ENCODE measurements at places on chromosomes 1 and 21. TPM values are rescaled to one million over a fixed set of nuclear protein-coding genes. Genes with fewer than 3 reads are reported as not detected.
A peak's percentile ranks its signal among the peaks of the same experiment; 100 is the strongest.

EYA3 gene
- 52.6 TPM for total RNA-seq

- no peak for DNase-seq
Observed at GRCh38 chr1:116255486-116256285, 117.4 kb upstream of the ATP1A1 start.

DNA sequence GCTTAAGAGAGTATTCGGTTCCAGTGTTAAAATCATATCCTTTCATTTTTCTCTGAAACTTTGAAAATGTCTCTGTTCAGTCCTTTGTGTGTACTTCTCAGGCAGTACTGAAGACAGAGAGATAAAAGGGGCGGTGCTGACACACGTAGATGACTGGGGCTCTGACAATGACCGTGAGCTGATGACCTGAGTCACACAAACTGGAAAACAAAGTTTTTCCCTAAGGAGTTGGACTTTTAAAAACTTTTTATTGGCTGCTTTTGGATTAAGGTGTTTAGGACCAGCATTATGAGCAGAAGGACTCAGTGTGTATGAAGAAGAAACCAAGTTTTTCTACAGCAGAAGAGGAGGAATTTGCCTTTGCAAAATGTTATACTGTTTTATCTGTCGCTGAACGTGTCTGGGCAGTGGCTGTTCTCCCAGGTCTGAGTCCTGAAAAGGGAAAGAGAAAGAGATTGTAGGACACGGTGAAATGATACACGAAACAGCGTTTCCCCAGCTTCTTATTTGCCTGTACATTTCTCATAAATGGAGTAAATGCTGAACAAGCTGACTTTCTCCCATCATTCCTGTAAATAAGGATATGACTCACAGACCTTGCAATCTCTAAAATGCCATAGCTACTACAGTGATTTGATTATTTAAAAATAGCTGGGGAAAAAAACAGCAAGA, 51.5 kb downstream of the MAP3K7CL start:
- no peak for DNase-seq

MINDY1 gene
- 9.7 TPM for total RNA-seq

DNA sequence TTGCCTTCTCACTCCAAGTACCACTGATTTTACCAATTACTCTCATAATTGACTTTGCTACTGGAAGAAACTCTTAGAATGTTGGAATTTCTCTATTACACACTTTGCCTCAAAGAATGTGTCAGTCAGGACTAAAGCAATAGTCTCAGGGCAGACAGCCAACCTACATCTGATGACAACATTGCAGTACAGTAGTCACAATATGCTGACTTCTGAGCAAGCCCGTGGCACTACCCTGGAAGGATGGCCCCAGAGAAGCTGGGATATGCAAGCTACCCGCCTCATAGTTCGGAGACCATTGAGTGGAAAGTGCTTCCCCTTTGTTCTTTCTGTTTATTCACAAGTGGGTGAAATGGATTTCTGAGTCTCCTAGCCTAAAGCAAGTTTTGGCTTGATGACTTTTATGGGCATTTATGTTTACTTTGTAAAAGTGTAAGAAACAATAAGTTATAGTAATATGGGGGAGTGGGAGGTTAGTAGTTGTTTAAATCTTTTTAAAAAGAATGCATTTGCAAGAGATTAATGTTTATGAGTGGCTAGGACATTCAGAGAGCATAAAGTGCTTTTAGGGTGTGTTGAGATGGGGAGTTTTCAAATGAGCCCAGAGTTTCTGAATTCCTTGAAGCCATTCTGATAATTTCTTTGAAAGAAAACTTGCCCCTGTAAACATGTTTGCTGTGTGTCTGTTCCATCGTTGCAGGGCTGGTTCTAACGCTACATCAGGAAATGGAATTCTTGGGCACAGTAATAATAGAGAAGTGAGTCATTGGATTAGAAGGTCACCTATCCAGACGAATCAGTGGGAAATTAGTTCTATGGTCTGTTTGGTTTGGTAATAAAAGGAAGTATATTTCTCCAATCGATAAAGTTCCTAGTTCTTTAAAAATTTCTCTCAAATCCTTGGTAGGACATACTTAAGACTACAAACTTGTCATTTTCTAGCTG, 63.8 kb downstream of the LMO4 start:
- DNase-seq: no peak

DNA sequence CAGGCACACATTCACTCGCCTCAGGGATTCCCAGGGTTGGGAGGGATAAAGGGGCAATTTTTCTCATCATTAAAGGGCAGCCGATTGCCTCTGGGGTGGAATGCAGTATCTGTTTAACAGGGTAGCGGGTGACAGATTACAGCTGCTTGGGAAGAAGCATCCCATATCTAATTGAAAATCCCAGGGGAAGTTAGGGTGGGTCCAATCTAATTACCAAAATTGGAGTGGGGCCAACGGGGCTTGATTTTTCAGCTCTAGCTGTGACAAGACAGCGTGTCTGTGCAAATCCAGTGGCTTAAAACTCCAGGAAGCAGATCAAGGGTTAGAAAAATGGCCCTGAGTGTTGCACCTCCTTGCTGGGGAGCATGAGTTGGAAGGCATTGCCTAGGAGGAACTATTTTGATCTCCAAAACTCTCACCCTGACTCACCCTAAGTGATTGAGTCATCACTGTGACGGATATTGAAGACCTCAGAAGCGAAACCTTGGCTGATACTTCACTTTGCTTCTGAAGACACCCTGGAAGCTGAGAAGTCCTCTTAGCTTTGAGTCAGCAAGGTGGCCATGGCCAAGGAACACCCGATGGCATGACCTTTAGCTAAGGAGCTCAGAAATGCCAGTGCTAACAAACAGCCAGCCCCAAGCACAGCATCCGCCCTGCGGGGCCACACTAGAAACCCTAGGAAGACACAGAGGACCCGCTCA, 46.0 kb downstream of the GRHL3 start:
- no peak for DNase-seq

LAMB3 gene
- 0.75 TPM for total RNA-seq

AVPR1B gene
- total RNA-seq: not detected

DNA sequence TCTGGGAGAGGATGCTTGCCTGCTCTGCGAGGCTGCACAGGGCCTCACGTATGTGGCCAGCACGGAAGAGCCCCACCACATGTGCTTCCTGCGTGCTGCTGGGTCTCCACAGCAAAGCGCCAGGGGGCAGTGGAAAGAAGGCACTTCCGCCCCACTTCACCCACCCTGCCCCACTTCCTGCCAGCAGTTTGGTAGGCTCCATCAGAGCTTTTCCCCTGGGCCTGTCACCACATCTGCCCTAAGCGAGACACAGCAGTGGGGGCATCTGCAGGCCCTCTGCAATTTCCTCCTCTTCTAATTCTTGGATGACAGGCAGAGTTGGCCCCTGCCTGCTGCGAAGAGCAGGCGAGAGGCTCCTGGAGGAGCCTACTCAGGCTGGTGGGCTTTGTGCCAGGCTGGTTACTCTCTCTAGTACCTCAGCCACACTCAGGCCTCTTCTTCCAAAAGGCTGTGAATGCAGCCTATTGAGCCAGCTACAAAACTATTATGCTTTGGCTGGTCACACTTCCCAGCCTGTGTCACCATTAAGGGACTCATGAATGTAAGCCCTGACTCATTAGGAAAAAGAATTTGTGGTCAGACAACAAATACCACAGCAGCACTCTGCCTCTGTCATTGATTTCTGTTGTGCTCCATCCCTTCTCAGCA, 25.0 kb downstream of the CD244 start:
- peak; percentile 67 for DNase-seq

DNA sequence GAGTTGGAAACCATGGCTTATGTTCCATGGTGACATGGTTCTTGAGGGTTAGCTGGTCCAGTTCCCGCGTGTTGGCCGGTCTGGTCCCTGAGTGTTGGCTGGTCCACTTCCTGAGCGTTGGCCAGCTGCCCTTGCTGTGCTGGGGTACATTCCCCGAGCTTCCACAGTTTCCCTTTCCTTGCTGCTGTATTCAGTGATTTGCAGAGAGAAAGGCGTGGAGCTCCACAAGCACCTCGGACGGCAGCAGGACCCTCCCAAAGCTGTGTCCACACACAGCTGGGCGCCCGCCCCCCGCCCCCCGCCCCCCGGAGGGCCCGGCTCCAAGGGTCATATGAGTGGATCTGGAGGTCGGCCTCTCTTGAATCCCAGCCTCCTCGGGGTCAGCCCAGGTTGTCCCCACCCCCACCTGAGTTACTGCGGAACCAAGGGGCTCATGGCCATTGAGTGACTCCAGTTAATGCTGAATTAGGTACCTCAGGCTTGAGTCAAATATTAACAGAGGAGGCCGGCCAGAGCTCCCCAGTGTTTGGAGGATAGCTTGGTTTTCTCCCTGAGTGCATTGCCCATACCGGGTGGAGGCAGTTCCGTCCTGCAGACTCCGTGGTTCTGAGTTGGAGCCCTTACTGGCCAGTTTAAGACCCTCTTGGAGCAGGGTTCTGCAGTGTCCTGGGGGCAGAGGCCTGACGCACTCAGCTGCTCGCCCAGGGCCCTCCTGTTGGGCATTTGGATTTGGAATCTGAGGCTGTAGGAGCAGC, 18.4 kb downstream of the COL18A1 start:
- DNase-seq: no peak

GRCh38 chr1:225981714-225982113, 17.4 kb downstream of the SDE2 start:
- DNase-seq: no peak

- DNase-seq: no peak
Observed at GRCh38 chr1:2388004-2388913, 3.1 kb downstream of the MORN1 start.

RXFP4 gene
- not detected for total RNA-seq

DNA sequence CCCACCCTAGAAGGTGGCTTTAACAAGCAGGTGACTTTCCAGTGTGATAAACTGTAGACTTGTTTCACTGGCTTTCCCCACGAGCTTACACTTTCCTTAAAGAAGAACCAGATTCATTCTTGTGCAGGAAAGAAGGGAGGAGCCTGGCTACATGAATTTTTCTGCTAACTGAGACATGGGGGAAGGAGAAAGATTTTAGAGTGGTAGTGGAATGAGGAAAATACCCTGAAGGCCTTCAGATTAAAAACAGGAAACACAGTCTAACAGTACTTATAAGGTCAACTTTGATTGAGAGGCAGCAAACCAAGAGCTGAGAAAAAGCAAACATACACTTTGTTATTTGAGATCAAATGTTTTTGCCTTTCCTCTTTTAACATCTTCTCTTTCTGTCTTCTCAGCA, 640.9 kb upstream of the PLXNA2 start:
- no peak for DNase-seq

DNA sequence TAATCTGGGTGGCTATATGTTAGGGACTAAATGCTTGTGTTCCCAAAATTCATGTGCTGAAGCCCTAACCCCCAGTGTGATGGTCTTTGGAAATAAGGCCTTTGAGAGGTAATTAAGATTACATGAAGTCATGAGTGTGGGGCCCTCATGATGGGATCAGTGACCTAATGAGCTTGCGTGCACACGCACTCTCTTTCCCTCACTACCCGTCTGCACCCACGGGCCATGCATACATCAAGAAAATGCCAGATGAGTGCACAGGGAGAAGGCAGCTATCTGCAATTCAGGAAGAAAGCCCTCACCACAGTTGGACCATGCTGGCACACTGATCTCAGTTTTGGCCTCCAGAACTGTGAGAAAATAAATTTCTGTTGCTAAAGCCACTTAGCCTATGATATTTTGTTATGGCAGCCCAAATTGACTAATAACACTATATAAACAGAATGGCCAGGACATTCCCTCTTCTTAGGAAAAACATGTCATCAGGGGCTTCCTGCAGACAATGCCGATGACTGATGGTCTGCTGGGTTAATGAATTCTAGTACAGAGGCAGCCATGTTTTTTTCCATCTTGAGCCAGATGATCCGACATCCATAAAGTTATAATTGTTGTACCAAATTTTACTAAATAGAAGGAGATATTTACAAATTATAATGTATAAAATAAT, 18.1 kb upstream of the MYOG start:
- DNase-seq: no peak

NR1I3 gene
- 0.21 TPM for total RNA-seq

C8B gene
- total RNA-seq: 347 TPM

DNA sequence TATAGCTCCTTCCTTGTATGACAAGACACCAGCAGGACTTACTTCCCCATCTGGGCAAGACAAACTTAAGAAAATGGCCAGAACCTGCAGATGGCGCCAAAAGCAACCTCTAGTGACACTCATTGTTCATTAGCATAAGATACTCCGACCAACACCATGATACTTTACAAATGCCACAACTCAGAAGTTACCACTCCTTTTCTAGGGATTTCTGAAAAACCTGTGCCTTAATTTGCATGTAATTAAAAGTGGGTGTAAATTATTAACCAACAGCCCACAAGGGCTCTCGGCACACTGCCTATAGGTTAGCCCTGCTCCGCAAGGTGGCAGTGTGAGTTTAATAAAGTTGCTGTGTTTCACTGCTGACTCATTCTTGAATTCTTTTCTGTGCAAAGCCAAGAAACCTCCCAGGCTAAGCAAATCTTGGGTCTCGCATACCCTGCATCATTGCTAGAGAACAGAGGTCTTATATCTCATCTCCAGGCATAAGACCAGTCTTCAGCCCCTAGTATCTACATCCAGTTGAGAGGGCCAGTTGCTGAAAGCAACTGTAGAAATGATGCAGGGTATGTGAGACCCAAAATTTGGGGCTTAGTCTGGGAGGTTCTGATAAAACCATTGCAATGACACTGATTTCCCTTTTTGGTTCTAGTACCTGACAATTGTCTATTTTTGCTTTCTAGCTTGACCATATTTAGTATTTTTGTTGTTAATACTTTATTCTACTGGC, 86.4 kb downstream of the FAF1 start:
- no peak for DNase-seq

C8A gene
- 0.21 TPM for total RNA-seq

DNA sequence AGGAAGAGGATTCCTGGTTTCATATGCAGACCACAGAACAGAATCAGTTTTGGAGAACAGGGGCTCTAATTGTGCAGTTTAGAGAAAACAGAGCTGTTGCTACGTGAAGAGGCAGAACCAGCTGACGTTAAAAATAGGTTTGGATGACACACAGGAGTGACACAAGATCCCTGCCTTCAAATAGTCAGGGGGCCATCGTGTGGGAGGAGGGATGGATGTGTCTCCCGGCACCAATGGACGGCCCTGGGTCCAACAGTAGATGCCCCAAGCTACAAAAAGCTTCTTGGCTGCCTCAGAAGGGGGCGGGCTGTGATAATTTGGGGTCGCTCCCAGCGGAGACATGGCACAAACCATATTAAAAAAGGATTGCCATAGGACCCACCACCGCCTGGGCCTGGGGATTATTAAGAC, 87.8 kb downstream of the MRPL37 start:
- DNase-seq: no peak

DNA sequence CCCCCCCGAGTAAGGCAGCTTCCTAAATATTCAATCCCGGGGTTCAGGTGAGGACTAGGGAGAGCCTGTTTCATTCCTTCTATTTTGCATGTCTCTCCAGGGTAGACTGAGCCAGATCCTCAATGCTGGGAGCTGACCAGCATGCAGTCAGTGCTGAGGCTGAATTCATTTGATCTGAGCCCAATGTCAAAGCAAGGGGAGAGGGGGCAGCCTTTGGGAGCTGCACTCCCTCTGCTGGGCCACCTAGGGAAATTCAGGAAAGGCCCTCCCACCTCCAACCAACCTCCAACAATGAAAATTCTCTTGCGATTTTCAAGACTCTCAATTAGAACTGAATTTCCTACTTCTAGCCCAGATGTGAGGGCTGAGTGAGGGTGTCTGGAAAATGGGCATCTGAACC, 371.2 kb downstream of the NPHP4 start:
- no peak for DNase-seq

Measured in ascending aorta (tissue), 2 donors.